ELR (cell line): ENCODE measurements at places on chromosomes 13 and 19.

GRCh38 chr13:21735701-21736401 lies 65.0 kb downstream of the FGF9 start:
- DNase-seq: no peak

DNA sequence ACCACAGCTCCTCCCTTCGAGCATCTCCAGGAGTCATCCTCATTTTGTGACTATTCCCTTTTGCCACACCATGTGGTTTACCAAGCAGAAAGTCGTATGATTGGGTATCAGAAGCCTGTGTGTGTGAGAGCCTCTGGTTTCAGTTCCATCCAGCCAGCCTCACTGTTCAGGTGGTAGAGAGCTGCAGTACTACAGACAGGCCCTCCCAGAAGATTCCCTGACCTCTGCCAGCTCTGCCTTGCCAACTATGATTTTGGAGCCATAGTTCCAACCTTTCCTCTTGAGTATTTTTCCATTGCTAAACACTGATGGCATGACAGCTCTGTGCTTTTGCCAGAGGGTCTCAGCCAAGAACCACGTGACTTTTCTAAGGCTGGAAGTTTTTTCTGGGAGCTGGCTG lies 82.5 kb downstream of the DHRS12 start:
- no peak for DNase-seq

DNA sequence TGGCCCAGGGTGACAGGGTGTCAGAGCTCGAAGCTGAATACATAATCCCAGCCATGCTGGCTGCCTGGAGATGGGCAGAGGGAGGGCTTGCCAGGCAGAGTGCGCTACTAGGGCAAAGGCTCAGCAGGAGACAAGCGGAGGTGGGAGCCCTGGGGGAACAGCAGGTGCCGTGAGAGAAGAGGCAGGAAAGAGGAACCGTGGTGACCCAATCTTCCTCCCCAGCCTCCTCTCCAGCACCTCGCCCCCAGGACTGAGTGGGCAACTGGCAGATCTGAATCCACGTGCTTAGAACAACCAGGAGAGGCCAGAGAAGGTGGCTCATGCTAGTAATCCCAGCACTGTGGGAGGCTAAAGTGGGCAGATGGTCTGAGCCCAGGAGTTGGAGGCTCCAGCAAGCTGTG lies 11.0 kb upstream of the CCL25 start:
- DNase-seq: no peak

- no peak for DNase-seq
These were observed 10.2 kb downstream of the ENOX1 start for GRCh38 chr13:43776501-43777079.

- DNase-seq: no peak
These were observed 4.6 kb upstream of the ERFL start for GRCh38 chr19:41932720-41933332.

GRCh38 chr13:105312906-105313305 lies 1222.6 kb downstream of the EFNB2 start:
- DNase-seq: no peak

- no peak for DNase-seq
These were observed 349.4 kb downstream of the RFC3 start for GRCh38 chr13:34167347-34167746.

DNA sequence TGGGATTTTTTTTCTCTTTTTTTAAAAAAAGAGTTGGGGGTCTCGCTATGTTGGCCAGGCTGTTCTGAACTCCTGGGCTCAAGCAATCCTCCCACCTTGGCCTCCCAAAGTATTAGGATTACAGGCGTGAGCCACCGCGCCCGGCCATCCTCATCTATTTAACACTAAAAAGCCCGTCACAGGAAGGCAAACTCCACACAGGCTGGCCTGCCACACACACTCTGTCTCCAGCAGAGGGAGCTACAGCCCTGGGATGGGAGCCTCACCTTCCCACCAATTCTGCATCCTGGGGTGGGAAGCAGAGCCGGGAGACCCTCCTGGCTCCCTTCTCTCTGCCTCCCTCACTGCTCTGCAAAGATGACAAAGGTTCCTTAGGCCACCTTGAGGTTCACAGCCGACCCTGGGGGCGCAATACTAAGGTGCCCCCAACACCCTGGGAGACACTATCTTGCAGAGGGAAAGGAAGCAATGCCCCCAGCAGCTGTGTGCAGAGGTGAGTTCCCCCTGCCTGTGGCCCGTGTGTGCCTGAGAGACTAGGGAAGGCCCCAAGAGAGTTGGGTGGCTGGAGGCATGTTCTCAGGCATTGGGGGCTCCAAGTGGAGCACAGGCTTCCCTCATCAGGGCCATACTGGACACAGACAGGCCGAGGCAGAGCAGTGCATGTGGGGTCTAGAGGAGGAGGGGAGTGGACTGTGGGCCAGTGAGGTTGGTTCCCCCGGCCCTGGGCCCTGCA lies 27.4 kb upstream of the TIMM44 start:
- DNase-seq: peak; percentile 64

GRCh38 chr13:87810391-87810801 lies 139.2 kb downstream of the SLITRK5 start:
- peak; percentile 48 for DNase-seq

- peak; percentile 21 for DNase-seq
These were observed 1373.6 kb upstream of the SPRY2 start for GRCh38 chr13:81714513-81714912.

DNA sequence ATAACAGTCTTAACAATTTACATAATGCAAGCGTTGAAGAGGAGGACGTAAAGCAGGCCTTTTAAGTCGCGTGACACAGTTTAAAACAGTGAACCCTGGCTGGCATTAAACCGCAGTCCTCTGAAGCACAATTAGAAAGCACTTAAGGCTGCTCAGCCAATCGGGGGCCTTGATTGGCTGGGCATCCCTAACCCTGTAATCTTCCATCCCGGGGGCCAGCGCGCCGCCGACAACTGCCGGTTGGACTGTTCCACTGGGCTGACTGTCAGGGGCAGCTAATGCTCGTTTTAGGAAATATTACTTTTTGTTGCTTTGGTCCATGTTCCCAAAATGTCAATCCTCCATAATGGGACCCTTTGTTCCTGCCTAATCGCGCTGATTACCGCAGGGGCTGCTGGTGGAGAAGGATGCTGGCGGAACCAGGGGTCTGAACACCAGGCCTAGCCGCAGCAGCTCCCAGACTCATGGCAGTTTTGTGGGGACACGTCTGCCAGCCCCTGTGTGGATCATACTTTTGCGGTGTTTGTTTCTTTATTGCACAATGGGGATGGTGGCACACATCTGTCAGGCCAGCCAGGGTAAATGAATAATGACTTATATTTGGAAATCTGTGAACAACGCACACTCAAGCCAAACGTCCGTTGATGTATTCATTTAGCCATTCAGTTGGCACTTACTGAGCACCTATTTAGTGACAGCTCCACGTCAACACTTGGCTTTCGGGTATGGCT lies 127.1 kb upstream of the SPACA7 start:
- DNase-seq: no peak

DNA sequence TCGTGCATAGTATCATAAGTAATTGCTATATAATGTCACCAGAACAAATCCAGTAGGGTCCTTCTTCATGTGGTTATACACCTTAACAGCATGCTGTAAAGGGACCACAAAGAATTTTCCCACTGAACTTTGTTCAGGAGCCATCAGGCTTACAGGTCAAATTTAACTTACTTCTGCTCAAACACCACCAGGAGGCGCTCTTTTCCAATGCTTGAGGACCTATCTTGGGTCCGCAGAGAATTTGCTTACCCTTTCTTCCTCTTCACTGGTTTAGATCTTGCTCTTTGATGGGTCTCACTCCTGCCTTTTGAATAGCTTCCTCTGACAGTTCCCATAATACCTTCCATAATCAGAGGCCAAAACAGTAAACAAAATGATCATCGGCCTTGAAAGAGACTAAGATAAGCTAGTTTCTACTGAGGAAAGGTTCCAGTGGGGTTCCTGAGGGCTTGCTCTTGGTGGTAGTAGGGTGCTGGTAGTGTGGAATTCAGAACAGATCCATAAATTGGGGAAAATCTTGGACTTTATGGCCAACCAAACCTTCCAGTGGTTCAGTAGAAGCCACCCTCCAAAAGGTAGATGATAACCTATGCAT lies 37.4 kb downstream of the SCGB2B2 start:
- DNase-seq: peak; percentile 75

GRCh38 chr13:46844431-46844830 lies 47.5 kb upstream of the ESD start:
- peak; percentile 12 for DNase-seq

DNA sequence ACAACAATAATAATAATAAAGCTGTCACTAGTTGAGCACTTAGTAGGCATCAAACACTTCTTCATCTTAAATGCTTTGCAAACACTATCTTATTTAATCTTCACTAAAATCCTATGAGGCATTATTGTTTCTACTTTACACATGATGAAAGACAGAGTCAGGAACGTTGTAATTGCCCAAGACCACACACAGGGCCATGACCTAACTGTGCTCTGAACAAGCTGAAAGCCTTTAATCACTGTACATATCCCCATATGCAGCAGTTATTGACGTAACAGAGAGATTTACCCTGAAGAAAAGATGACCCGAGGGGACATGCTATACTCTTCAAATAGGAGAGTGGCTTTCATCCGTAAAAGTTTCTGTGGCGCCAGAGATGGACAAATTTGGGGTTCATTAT lies 53.0 kb downstream of the SACS start:
- DNase-seq: peak; percentile 15

DNA sequence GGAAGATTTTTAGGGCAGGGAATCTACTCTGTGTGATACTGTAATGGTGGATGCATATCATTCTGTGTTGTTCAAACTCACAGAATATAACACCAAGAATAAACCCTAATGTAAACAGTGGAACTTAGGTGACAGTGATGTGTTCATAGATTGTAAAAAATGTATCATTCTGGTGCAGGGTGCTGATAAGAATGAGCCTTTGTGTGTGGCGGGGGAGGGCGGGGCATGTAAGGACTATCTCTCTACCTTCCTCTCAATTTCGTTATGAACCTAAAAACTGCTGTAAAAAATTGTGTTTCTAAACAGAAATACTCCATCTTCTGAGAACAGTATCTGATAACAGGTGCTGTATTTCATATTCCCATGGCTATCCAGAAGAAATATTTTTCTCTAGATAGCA lies 35.6 kb downstream of the TNFRSF19 start:
- DNase-seq: no peak

- DNase-seq: no peak
These were observed 22.3 kb downstream of the ZSWIM9 start for GRCh38 chr19:48192750-48193149.

GRCh38 chr19:9075064-9075949 lies 11.6 kb upstream of the OR1M1 start:
- peak; percentile 96 for DNase-seq

DNA sequence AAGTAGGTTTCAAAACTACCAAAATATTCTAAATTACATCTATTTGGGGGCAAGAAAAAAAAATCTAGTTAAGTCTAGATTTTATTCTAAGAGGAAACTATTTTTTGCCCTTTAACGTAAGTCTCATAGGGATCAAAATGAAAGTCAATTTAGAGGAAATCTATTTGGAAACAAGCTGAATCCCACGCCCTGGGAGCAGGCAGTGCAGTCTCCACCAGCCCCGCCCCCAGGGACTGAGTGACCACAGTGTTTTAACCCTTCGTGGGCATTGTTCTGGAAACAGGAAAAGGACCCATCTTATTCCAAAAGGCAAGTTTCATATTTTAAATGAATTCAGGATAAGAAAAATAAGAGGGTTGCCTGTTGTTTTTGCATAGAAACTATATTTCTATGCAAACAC lies 209.7 kb downstream of the SPRY2 start:
- DNase-seq: peak; percentile 77

DNA sequence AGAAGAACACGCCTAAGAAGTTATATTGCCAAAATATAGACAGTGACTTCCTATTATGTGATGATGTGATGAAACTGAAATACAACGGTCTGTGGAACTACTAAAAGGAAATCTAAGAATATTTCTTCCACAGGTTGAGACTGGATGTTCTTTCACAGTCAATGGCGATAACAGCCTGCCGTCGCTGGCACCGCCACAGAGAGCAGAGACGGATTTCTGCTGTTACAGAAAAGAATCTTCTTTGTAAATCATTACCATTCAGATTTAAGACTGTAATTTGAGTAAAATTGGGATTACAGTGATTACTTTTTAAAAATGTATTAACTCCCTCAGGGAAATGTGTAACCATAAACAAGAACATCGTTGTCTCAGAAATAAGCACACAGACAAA lies 100.8 kb downstream of the TUBGCP3 start:
- no peak for DNase-seq

DNA sequence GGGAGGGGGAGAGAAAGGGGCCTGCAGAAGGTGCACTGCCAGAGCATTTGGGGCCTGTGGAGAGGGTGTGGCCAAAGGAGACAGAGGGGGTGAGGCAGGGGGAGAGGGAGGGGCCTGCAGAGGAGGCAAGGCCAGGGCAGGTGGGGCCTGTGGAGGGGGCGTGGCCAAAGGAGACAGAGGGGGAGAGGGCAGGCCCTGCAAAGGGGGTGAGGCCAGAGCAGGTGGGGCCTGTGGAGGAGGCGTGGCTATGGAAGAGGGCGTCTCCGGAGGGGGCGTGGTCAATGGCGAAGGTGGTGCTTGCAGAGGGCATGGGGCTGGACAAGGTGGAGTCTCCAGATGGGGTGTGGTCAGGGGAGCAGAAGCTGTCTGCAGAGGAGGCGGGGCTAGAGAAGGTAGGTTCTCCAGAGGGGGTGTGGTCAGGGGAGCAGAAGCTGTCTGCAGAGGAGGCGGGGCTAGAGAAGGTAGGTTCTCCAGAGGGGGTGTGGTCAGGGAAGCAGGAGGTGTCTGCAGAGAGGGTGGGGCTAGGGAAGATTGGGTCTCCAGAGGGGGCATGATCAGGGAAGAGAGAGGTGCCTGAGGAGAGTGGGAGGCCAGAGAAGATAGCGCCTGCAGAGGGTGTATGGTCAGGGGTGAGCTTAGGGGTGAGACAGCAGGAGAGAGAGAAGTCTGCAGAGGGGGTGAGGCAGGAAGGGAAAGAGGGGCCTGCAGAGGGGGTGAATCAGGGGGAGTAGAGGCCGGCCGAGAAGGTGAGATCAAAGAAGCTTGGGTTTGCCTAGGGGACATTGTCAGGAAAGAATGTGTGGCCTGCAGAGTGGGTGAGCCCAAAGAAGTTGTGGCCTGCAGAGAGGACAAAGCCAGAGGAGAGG lies 3.4 kb downstream of the PRR36 start:
- peak; percentile 77 for DNase-seq

GRCh38 chr13:54210397-54211049 lies 1181.9 kb downstream of the OLFM4 start:
- DNase-seq: no peak

GRCh38 chr19:35268536-35269437 lies at the start of gene USF2:
USF2 (plus strand) TSS chr19:35268962; CDS start chr19:35269102, 140 bp downstream.
- DNase-seq: peak; percentile 77

DNA sequence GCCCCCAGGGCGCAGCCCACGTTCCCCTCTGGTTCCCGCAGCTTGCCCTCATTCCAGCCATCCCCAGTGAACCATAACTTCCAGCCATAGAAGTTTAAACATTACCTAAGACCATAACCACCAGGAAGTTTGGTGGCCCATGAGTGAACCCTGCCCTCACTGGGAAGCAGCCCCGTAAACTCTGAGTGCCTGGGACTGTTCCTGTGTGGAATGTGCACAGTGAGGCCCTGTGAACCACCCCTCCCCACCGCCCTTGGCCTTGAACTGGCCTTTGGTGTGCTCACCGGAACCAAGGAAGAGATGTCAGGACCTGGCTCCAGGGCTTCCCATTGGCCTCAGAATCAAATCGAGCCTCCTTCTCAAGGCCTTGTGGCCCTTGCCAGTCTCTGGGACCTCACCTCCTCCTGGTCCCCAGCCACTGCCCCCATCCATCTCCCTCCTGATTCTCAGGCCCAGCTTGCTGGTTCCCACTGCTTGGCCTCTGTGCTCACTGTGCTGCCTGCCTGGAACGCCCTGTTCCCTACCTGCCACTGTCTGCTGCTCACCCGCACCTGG lies 46.5 kb downstream of the DNM2 start:
- DNase-seq: no peak
